ENCODE measurements at places on chromosomes 1 and 21.

DNA sequence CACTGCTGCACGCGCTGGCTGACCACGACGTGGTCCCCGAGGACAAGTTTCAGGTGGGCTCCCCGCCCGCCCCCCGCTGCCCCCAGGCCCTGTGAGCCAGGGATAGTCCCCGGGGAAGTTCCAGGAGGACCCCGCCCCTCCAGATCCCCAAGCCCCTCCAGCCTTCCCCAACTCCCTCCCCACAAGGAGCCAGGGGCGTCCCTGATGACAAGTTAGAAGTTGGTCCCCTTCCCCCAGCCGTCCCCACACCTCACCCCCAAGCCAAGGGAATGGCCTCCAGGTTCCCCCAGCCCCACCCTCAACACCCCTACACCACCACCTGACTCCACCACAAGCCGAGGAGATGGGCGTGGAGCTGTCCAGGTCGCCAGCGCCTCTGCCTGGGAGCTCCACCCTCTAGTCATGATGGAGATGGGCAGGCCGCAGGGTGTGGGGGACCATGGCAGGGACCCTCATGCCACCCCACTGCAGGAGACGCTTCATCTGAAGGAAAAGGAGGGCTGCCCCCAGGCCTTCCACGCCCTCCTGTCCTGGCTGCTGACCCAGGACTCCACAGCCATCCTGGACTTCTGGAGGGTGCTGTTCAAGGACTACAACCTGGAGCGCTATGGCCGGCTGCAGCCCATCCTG, 525 bp downstream of the AIRE start:
- no peak for DNase-seq

DNA sequence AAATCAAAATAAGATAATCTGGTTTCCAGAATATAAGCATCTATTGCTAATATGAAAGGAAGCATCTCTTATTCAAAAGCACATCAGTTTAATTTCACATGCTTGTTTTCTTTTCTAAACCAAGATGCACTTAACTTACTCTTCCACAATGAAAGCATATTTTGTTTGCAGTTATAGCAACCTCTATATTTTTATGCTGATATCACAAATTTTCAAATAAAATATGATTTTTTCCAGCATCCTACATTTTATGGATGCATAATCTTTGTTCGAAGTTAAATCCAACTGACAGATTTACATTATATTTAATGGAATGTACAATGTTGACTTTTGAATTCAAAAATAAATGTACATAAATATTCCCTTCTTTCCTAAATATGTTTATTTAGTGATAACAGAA, 978.3 kb upstream of the B3GALT2 start:
- DNase-seq, result no peak

GRCh38 chr1:226582966-226583365, 34.4 kb downstream of the STUM start:
- DNase-seq, result no peak

DNA sequence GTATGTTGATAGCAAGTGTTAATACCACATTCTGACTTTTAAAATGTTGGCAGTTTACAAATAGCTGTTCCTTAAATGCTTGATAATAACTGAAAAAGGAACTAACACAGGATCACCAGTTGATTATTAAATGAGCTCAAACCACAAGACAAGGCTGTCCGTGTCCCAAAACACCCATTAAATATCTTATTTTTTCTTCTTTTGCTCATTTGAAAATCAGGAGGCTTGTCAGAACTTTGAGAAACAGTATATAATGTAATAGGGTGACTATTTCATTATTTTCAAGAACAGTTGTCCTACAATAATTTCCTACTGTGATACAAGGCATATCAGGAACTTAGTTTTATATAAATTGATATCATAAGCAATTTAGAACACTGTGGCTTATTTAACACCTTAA, 2.7 kb downstream of the CDKN2C start:
- DNase-seq, result no peak
